ENCODE measurements at places on chromosomes 16 and 17. TPM values are rescaled to one million over a fixed set of nuclear protein-coding genes. Genes with fewer than 3 reads are reported as not detected.

PERCC1 gene
- polyA plus RNA-seq = not detected

NEUROD2 gene
- not detected for polyA plus RNA-seq

- peak; percentile 82 for DNase-seq
Measured at GRCh38 chr17:50055055-50055425, 870 bp upstream of the ITGA3 start.

SAP30BP gene
- 113 TPM for polyA plus RNA-seq

GRCh38 chr17:32124985-32125847, 17.1 kb upstream of the RHOT1 start:
- no peak for DNase-seq

DNA sequence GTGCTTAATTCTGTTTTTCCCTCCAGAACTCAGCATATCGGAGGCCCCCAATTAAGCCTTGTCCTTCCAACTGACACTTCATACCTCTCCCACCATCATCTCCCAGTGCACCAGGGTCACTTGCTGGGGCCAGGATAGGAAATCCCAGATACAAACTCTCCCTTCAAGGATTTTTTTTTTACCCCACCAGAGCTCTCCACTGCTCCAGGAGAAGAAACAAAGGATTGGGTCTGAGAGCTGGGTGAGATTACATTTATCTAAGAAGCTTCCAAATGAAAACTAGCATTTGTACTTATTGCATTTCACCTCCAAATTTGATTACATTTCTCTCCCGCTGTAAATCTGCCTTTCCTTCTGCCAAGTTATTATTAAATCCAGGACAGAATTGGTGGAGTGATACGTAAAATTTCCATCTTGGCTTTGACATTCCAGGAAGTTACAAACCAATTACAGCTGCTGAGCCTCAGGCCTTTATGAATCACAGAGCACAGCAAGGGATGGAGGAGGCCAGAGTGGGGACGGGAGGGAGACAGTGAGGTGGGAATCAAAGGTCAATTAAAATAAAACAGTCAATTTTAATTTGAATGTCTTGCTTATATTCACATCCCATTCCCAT, 123.5 kb downstream of the USP31 start:
- peak; percentile 39 for DNase-seq

- DNase-seq = no peak
Measured at GRCh38 chr17:21078016-21078780, 35.4 kb upstream of the USP22 start.

FBXW10B gene
- 0.25 TPM for polyA plus RNA-seq

- peak; percentile 70 for DNase-seq
Measured at GRCh38 chr16:48608452-48608851, 1.5 kb downstream of the N4BP1 start.

TBC1D3C gene
- polyA plus RNA-seq = not detected

DNA sequence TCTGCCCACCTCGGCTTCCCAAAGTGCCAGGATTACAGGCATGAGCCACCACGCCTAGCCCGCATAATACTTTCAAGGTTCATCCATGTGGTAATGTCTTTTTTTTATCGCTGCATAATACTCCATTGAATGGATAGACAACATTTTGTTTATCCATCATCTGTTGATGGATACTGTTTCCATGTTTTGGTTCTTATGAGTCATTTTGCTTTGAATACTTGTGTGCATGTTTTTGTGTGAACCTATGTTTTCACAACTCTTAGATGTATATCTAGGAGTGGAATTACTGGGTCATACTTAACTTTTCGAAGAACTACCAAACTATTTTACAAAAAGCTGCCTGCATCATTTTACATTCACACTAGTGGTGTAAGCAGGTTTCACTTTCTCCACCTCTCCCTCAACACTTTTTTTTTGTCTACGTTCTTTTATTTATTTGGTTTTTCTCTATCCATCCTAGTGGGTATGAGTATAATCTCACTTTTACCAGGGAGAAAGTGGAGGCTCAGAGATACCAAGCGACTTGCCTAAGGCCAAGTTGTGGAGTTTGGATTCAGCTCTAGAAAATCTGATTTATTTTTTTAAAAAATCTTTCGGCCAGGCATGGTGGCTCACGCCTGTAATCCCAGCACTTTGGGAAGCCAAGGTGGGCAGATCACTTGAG, 151.2 kb downstream of the CMIP start:
- no peak for DNase-seq

DNA sequence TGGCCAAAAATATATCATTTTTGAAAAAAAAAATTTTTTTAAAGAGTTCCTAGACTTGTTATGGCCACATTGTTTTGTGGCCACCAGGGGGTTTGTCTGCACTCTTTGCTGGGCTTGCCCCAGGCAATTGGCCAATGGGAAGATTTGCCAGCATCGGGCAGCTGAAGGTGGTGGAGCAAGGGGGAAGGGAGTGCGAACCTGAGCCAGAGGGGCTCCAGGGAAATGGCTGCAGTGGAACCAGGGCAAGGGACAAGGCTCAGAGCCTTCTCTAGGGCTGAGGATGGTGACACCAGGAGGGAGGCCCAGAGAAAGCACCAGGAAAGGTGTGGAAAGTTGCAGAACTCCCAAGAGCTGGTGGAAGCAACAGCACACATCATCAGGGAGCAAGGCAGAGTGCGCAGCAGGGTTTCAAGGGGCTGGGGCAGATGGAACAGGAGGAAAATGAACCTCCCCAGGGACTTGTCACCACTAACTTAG, 15.5 kb upstream of the CMIP start:
- no peak for DNase-seq

DNA sequence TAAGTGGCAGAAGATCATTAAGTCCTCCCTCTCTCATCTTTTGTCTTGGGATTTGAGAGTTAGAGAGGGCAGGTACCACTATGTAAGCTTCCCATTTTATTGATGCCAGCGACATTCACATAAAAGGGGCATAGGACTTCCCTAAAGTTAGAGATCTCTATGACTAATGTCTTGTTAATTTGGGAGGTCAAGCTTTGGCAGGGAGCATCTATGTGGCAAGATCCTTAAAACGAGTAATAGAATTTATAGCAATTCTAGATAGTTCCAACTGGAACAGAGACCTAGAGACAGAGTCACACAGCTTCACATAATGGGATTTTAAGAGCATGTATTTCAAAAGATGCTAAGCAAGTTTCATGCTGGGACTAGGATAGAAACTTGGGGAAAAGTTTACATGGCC, 308.0 kb downstream of the MAP2K6 start:
- no peak for DNase-seq

DNA sequence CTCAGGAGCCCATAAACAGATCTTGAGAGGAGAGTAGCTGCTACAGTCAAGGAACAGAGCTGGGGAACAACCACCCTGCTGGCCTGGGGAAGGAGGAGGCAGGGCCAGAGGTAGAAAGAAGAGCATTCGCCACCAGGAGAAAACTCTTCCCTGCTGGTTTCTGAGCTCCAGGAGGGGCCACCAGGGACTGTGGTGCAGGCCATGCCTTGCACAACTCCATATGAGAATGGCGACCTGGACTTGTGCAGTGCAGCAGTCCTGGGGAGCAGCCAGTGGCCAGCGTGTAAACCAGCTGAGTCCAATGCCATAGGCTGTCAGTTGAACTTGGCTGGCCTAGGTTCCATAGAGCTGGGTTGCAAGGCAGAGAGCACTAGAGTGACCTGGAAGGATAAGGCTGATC, 11.6 kb downstream of the SLC13A2 start:
- no peak for DNase-seq

DNA sequence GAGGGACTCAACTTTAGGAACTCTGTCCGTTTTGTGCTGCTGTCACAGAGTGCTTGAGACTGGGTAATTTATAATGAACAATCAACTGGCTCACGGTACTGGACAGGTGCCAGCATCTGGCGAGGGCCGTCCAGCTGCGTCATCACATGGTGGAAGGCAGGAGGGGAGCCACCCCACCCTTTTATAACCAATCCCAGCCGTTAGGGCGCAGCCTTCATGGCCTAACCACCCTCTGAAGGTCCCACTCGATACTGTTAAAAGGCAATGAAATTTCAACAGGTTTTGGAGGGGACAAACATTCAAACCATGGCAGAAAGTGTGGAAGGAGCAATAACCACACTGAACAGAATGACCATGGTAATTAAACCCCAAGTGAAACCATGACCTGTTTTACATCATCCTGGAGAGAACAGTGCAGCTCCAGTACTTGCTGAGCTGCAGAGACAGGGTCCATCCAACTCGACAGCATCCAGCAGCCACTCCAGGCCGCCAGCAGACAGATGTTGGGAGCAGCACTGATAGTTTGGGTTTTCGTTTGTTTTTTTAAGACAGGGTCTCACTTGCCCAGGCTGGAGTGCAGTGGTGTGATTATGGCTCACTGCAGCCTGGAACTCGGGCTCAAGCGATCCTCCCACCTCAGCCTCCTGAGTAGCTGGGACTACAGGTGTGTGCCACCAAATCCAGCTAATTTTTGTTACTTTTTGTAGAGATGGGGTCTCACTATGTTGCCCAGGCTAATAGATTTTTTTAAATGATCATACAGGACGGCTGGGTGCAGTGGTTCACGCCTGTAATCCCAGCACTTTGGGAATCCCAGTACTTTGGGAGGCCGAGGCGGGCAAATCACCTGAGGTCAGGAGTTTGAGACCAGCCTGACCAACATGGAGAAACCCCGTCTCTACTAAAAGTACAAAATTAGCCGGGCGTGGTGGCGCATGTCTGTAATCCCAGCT, 11.0 kb downstream of the CHMP6 start:
- DNase-seq = no peak

GRCh38 chr17:70588003-70588402, 418.7 kb downstream of the KCNJ2 start:
- no peak for DNase-seq

DNA sequence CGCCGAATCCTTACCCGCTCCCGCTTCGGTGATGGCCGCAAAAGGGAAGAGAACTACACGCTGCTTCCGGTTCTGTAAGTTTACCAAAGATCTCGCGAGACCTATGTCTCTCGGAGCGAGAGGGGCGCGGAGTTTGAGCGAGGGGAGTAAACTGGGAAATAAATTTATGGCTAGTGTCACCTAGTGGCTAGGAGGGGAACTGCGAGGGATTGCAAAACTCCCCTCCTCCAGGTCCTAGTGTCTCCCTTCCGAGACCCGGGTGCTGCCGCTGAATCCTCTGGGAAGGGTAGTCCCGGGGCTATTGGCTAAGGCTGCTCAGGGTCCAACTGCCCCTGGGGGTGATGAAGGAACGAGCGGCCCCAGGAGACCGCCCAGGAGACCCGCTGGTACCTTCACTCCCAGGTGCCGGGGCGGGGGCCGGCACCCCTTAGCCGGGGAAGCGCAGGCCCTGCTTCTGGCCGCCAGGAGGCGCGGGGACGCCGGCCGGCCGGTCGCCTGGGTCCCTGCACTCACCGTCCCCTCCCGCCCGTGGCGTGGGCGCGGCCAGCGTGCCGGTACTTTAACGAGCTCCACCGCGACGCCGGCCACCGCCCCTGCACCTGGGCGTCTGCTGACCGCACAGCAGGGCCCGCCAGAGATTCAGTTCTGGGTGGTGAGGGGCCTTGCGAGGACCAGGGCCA, at the start of gene RPL26:
TSS of gene RPL26 (minus strand) at position 51 of the 680 bp plus-strand sequence. CDS start 883 bp downstream, outside the sequence.
- peak; percentile 97 for DNase-seq

DNA sequence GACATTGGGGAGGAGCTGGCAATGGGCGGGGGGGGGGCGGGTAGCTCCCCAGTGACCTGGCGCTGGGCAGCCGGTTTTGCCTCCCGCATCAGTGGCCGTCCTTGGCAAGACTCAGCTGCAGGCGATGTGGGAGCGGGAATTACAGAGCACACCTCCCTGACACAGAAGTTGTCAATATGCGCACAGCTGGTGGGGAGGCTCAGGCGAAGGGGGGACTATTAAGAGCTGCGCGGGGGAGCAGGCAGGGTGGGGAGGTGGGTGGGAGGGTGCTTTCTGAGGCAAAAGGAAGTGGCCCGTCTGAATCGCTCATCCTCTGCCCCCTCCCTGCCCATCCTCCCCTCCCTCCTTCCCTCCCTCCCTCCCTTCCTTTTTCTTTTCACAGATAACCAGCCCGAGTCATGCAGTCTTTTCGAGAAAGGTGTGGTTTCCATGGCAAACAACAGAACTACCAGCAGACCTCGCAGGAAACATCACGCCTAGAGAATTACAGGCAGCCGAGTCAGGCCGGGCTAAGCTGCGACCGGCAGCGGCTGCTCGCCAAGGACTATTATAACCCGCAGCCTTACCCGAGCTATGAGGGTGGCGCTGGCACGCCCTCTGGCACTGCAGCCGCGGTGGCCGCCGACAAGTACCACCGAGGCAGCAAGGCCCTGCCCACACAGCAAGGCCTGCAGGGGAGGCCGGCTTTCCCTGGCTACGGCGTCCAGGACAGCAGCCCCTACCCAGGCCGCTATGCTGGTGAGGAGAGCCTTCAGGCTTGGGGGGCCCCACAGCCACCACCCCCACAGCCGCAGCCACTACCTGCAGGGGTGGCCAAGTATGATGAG, 44.0 kb downstream of the SREBF1 start:
- DNase-seq = no peak

FSCN2 gene
- not detected for polyA plus RNA-seq

GRCh38 chr16:79593074-79593531, 7.4 kb downstream of the MAF start:
- no peak for DNase-seq

GRCh38 chr17:45098081-45098868, 34.0 kb downstream of the PLCD3 start:
- DNase-seq = no peak

GRCh38 chr17:38428112-38428642, at the start of gene ARHGAP23:
Gene ARHGAP23 (plus strand): TSS chr17:38428464. CDS start chr17:38428486, 22 bp downstream.
- DNase-seq = peak; percentile 4

SYNGR3 gene
- polyA plus RNA-seq = 2.6 TPM

DNA sequence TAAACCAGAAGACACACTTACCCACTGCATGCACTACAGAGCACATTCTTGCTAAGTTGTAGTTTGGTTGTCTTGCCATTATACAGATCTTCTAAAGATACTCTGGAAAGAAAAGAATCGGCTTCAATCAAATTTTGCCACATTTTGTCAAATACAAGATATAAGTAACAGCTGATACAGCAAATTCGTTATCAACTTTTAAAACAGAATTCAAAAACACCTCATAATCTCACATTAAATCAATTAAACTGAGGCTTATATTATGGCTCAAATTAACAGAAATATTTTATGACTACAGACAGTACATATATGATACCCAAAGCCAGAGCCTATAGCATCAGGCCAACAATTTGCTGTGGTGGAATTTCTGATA, 5.4 kb downstream of the DNAJA2 start:
- DNase-seq = no peak

CES3 gene
- polyA plus RNA-seq = 0.55 TPM

GRCh38 chr17:43070872-43071271, 45.8 kb downstream of the RND2 start:
- DNase-seq = no peak

KNOP1 gene
- polyA plus RNA-seq = 41.0 TPM

RHBDL1 gene
- polyA plus RNA-seq = 1.6 TPM

GRCh38 chr16:12539185-12539929, 264.3 kb downstream of the CPPED1 start:
- peak; percentile 51 for DNase-seq

All from foreskin keratinocyte (primary cell).